Urinary bladder (tissue), 4 donors: ENCODE measurements at places on chromosomes 4 and X. TPM values are rescaled to one million over a fixed set of nuclear protein-coding genes. Genes with fewer than 3 reads are reported as not detected.

DNA sequence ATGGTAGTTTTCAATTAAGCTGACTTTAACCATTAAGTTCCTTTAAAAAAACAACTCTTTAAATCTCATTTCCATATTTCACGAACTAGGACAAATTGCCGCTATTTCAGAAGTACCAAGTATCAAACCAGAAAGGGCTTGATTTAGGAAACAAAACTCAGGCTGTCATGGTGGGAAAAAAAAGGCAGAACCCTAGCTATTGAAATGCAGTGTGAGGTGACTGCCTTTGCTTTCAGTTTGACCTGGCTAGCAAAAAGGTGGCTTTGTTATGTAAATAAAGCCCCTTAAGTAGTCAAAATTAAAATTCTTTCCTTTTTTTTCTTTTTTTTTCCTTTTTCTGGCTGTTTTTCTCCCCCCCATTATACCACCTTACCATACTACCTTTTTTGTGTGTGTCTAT is 40.6 kb upstream of the CYP2U1 start:
- no peak for DNase-seq

GRCh38 chr4:147547314-147548056 is 66.6 kb downstream of the EDNRA start:
- DNase-seq, result no peak

DNA sequence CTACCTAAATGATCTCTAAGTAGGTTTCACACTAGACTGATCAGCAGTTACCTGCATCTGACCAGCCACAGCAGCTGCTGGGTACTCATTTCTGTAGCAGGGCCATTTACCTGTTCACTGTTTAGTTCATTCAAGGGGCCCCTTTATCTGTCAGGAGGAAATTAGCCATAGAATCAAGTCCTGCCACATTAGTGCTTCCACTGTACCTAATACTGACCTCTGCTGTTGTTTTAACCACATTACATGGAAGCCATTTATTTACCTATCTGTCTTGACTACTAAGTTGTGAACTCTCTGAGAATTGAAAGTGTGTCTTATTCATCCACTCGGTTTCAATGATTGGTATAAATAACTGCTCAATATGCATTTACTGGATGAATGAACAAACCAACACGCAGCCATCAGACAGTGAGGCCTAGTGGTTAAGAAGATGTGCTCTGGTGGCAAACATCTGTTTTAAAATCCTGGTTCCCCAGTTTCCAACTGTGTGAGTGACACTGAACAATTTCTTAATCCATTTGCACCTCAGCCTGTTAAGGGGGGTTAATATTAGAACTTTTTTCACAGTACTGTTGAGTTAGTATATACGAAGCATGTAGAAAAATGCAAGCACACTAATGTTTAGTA is 30.0 kb upstream of the ANXA5 start:
- DNase-seq, result no peak

GRCh38 chr4:109559625-109559982 is 442 bp upstream of the MCUB start:
- no peak for DNase-seq

- DNase-seq, result no peak
Measured at GRCh38 chrX:141158084-141158483, 18.8 kb downstream of the LDOC1 start.

- DNase-seq, result no peak
Measured at GRCh38 chr4:87469390-87469789, 47.0 kb downstream of the NUDT9 start.

DNA sequence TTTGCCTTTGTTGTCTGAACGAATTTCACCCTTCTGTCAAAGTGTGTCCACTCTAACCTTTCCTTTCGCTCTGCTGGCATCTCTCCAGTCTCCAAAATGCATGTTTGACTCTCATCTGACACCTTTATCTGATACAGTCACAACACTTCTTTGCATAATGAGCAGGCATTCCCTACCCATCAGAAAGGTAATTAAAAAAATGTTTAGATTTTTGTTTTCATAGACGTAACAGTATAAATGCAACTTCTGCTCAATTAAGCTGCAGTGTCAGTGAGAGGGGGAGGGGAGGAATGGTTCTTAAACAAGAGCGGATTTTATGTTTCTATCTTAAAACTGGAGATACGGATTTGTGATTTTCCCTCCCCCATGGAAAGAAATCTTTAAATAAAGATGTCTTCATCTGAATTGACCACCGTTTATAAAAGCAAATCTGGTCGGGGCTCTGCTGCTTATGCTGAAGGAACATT is 70.2 kb downstream of the CXXC4 start:
- DNase-seq, result no peak

- DNase-seq, result no peak
Measured at GRCh38 chr4:24922416-24922815, 9.6 kb upstream of the CCDC149 start.

Gene SHOX
- not detected for total RNA-seq

Gene CT45A5
- not detected for total RNA-seq

Gene SOX3
- not detected for total RNA-seq

Gene HTN1
- not detected for total RNA-seq

Gene MSANTD1
- total RNA-seq, result 0.85 TPM

Gene CABS1
- not detected for total RNA-seq

Gene PDLIM5
- total RNA-seq, result 243 TPM

Gene SMIM14
- total RNA-seq, result 45.2 TPM

Gene RENBP
- total RNA-seq, result 4.4 TPM
